ENCODE measurements at places on chromosomes 2 and 18.

DNA sequence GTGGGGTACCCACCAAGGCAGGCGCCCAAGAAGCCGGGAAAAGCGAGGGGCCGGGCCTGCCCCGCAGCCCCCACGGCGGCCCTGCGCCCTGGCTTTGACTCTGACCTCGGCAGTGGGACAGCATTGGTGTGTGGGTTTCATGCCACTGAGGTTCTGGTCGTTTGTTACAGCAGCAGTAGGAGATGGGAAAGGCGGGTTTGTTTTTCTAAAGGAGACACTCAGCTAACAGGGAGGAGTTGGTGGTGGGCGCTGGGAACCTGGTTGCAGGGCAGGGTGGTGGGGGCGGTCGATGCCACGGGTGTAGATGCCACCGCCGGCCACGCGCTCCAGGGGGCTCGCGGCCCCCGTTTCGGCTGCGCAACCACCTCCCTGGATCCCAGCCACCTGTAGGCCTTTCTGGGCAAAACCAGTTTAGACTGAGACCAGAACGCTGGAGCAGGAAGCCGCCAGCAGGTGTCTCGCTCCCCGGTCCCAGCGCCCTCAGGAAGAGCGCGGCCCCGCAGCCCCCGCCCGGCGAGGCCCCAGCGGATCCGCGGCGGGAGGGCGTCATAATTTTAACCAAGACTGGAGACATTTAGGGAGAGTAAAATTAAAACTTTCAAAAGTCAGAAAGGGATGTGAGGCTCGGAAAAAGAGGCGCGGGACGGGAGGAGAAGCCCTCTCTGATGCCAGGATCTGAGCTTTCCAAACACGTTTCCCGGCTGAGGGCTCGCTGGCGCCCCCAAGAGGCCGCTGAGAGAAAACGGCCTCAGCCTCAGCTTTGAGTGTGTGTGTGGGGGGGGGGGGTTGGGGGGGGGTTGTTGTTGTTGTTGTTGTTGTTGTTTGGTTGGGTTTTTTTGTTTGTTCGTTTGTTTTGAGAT lies 17.4 kb downstream of the CIDEA start:
- peak; percentile 68 for DNase-seq

DNA sequence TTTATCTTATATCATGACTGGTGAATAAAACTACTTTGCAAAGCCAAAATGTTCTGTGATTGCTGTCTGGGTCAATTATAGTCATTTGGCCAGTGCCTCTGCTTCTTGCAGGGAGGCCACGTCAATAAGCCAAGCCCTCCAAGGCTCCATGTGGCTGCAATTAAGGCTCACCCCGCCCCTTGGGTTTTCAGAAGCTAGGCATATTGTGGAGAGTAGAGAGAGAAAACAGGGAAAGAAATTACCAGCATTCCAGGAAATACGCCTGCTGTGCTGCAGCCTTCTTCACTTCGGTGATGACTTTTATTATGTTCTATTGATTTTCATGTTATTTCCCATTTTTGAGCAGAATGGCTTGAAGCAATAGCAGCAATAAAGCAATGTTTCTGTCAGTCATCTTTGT lies 319.7 kb downstream of the SOX11 start:
- no peak for DNase-seq

DNA sequence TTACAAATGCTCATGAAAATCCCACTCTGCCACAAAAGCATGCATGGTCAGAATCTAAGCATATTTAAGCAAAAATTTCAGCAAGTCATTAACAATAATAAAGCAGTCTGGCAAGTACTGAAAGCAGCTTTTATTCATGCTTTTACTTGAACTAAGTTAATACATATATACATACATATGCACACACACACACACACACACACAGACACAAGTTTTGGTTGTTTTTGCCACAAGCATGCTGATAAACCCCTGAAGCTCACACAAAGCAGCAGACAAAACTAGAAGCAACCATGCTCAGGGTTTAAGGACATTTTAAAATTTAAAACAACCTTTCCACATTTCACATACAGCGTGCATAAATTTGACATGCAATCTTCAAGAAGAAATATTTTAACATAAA lies 819.1 kb upstream of the FSHR start:
- peak; percentile 1 for DNase-seq

- no peak for DNase-seq
These were observed 16.5 kb downstream of the LPIN1 start for GRCh38 chr2:11762799-11763461.

- no peak for DNase-seq
These were observed 77.4 kb upstream of the ZCCHC2 start for GRCh38 chr18:62445386-62445917.

GRCh38 chr2:114661971-114662939 lies 219.8 kb downstream of the DPP10 start:
- peak; percentile 9 for DNase-seq

DNA sequence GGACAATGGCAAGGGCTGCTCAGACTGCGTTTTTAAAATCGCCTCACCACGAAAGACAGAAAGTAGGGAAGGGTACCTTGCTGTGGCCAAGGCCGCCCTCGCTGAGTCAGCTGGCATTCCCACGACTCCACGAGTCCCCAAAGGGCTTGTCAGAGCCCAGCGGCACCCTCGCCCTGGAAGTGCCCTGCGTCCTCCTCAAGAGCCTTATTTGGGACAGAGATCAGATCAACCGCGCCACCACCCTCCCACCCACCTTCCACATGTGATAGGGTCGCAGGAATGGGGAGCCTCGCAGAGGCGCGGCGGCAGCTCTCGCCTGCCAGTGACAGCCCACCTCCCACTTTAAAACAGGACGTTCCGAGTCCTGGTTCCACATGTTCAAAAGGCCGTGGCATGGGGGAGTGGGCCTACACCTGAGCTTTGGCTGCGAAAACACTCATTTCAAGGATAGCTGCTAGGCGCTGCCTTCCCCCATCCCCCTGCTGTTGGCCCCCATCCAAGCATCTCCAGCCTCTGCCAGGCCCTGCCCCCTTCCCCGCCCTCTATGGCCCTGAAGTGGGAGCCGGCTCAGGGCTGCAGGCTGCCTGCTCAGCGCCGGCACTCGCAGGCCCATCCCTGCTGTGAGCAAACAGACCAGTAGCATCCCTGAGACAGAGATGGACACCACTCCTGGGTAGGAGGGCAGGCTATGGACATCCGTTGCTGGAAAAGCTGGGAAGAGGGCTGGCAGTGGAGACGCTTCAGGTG lies 38.1 kb upstream of the ARHGEF4 start:
- DNase-seq = no peak

DNA sequence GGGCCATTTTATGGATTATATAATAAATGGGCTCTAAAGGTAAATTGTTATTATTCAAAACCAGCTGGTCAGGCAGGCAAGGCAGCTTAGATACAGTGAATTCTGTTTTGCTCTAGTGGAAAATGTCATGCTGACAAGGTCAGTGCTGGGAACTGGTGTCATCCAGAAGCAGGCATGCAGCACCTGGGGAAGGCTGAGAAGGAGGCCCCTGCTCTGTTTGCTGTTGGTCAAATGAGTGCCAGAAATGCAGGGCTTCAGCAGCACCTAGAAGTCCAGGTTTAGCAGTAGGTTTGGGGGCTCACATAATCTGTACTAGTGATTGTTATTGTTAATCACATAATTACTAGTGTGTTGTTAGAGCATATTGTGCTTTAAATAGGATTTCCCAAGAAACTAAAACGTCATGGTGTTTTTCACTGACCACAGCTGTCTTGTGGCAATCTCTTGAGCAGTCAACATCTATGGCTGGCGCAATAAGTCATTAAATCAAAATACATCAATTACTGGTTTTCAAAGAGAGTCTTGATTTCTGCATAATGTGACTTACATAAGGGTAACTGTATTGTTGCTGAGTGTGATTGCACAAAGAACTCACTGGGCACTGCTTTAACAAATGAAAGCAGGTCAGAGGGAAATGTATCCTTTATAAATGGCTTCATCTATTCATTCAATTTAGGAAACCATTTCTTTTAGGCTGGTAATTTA lies 99.1 kb downstream of the MYO3B start:
- no peak for DNase-seq

DNA sequence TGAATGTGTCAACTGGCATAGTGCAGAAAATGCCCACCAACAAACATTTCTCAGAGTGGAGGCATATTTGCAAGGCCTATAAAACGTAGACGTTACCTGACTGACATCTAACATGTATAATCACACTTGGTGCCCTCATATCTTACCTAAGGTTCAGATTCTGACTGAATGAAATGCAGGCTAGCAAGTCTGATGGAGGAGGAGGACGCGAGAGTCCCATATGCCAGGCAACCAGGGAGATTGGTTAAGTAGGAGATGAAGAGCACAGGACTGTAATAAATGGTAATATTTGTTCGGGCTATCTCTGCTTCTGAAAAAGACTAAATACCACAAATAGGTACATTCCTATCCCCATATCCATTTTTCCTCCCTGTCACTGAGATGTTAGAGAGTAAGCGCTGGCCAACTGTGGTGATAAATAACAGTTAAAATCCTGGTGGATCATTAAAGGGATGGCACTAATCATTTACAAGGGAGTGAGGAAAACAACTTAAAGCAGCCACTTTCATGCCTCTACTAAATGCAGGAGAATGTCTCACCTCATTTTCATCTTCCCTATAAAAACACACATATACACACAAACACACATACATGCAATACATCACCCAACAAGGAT lies 217.2 kb downstream of the TMEM163 start:
- DNase-seq = no peak

- DNase-seq = no peak
These were observed 165.6 kb downstream of the TMEFF2 start for GRCh38 chr2:192029089-192029488.

- no peak for DNase-seq
These were observed 1.5 kb downstream of the TRMT61B start for GRCh38 chr2:28868611-28869010.

- no peak for DNase-seq
These were observed 536.7 kb downstream of the RIT2 start for GRCh38 chr18:42578792-42579191.

DNA sequence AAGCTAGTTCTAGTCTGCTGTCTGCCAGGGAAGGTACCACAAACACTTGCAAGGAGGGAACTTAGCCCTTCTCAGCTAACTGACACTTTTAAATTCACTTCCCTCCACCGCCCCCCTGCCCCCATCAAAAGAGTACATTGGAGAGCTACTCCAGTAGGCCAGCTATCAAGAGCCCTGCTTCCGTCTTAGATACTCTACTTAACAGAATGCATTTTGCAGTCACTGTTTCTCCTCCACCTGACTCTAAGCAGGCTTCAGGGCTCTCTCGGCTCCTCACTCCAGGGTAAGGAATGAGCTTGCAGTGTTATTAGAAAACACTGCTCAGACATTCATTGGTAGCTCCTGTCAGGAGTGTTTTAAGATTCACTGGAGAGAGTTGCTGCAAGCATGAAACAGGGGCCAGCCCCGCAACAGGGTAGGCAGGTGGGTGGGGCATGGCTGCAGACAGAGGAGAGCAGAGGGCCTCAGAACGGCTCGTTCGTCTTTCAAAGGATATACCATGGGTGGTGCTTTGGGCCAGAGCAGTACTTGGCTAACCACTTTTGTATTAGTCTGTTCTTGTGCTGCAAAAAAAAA lies 35.3 kb upstream of the PDCL3 start:
- no peak for DNase-seq

DNA sequence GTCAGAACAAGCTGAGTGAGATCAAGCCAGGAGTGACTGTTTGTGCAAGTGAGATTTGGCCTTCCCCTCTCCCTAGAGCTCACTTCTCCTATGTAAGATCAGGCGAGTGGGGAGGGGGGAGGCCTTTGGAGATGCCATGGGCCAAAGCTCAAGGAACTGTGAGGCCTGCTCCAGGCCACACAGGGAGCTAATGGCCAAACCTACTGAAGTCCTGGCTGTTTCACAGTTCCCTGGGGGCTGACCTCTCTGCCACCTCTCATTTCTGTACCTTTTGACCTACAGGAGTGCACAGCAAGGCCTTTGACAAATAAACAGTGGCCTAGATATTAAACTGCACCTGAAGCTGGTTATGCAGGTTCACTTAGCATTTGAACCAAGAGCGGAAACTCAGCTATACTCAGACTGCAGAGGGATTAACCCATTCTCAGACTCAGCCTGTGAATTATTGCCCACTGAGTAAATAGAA lies 235.0 kb upstream of the NT5C1B start:
- no peak for DNase-seq

GRCh38 chr2:79630060-79630459 lies 117.2 kb downstream of the CTNNA2 start:
- no peak for DNase-seq

- DNase-seq = no peak
These were observed 548.7 kb upstream of the CDH7 start for GRCh38 chr18:65202091-65202490.

GRCh38 chr2:68737711-68738110 lies 3.1 kb downstream of the ARHGAP25 start:
- peak; percentile 36 for DNase-seq

- no peak for DNase-seq
These were observed 679.2 kb downstream of the CNTNAP5 start for GRCh38 chr2:124704071-124704925.

DNA sequence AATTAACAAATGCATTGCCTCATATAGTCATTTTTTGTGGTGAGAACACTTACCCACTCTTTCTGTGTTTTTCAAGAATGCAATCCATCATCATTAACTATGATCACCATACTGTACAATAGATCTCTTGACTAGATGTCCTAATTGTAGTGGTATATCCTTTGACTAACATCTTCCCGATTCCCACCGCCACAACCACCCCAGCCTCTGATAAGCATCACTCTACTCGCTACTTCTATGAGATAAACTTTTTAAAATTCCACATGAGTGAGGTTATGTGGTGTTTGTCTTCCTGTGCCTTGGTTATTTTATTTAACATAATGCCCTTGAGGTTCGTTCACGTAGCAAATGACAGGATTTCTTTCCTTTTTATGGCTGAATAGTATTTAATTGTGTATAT lies 6.6 kb downstream of the VWA3B start:
- DNase-seq = no peak

GRCh38 chr2:173415431-173416381 lies 61.0 kb downstream of the CDCA7 start:
- no peak for DNase-seq

GRCh38 chr18:65567372-65567771 lies 183.4 kb upstream of the CDH7 start:
- DNase-seq = no peak

GRCh38 chr18:45860971-45861370 lies 35.5 kb downstream of the SIGLEC15 start:
- DNase-seq = no peak
